Activated T-cell treated with anti-CD3 and anti-CD28 coated beads, Interleukin-2, amount 50 U/mL, for 72 hours (primary cell): ENCODE measurements at places on chromosomes 7 and 10. TPM values are rescaled to one million over a fixed set of nuclear protein-coding genes. Genes with fewer than 3 reads are reported as not detected.

GRCh38 chr10:87093632-87094372 is 841 bp downstream of the GLUD1 start:
- H3K4me3 ChIP-seq, result peak overlapping the region; percentile 95
- peak; percentile 85 for DNase-seq
- no peaks in the 10 kb centered on the region for H3K27me3 ChIP-seq
- H3K36me3 ChIP-seq, result peaks cover 14% of the 10 kb centered on the region
- H3K27ac ChIP-seq, result peak overlapping the region; percentile 98

DNA sequence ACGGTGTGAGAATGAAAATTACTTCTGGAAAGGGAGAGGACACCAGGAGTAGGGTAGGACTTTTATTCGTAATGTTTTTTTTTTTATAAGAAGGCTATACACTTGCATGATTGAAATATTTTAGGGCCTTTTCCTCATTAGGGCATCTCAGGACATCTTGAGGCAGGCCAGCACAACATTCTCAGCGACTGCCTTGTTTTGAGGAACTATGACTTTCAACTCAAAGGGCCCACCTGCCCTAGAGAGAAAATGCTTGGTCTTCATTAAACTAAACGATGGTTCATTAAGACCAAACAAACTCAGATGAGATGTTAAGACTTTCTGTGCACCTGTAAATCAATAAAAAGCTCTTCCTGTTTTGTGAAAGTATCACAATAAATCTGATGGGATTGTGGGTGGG is 11.3 kb downstream of the NOD1 start:
- no peak overlapping the region for H3K4me3 ChIP-seq
- no peak for DNase-seq
- H3K4me1 ChIP-seq, result peaks cover 65% of the 10 kb centered on the region
- H3K27ac ChIP-seq, result no peak overlapping the region
- H3K27me3 ChIP-seq, result no peaks in the 10 kb centered on the region

DNA sequence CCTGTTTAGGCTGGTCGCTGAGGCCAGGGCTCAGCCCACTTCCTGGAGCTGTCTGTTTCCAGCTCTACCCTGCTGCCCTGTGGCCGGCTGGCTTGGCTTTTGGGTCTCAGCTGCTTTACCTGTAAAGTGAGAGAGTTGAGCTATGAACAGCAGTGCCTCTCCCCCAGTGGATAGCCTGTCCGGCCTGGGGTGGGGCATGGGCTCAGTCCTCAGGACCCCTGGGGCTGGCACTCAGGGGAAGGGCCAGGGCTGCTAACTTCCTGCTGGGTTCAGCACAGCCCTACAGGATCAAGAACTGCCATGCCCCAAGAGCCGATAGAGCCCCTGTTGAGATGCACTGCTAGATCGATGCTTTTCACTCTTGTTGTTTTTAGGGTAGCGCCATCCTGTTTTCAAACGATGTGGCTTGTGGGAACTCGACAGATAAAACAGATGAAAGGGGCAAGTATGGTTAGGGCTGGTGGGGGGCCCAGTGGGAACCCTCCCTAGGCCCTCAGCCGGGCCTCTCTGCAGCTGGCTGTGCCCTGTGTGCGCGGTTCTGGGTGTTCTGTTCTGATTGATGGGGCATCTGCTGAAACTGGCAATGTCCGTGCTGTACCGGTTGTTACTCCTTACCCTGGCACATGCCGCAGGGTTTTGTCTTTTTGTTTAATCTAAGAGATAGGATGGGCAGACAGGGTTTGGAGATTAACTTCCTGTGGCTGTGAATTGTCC is 10.0 kb upstream of the SFRP5 start:
- peak; percentile 13 for DNase-seq
- H3K4me3 ChIP-seq, result peak overlapping the region; percentile 38
- peaks cover 28% of the 10 kb centered on the region for H3K4me1 ChIP-seq
- H3K36me3 ChIP-seq, result no peaks in the 10 kb centered on the region
- peak overlapping the region; percentile 81 for H3K27ac ChIP-seq

DNA sequence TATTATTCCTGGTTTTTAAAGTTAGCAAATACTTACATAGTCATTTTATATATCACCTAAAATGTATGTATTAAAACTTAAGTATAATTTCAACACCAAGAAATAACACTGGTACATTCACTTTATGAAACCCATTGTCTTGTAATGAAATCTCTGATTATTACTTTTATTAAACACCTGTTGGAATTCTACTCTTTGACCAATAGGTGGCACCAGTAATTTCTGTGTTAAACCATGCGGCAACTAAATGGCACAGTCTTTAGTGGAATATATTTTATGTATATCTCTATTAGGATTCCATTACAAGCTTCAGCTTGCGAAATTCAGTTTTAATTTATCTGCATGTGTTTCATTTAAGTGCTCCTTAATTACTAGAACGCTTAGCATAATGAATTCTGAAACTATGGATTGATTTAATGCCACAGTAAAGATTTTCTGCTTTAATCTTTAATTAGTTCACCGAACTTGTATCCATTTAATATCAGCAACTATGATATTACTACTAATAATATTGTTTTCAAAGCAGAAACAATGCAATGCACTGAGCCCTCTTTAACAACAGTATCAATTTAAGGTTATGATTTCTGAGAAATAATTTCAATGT is 181.3 kb downstream of the MAGI2 start:
- no peak overlapping the region for H3K4me3 ChIP-seq
- H3K36me3 ChIP-seq, result no peaks in the 10 kb centered on the region
- no peaks in the 10 kb centered on the region for H3K27me3 ChIP-seq
- H3K4me1 ChIP-seq, result no peaks in the 10 kb centered on the region
- no peak for DNase-seq

- H3K4me1 ChIP-seq, result no peaks in the 10 kb centered on the region
- H3K4me3 ChIP-seq, result no peak overlapping the region
- no peak overlapping the region for H3K27ac ChIP-seq
These were observed 88.3 kb upstream of the ZNF32 start for GRCh38 chr10:43737003-43737402.

MCM10 gene
- total RNA-seq, result 30.6 TPM

HYCC1 gene
- total RNA-seq, result 26.0 TPM

DNA sequence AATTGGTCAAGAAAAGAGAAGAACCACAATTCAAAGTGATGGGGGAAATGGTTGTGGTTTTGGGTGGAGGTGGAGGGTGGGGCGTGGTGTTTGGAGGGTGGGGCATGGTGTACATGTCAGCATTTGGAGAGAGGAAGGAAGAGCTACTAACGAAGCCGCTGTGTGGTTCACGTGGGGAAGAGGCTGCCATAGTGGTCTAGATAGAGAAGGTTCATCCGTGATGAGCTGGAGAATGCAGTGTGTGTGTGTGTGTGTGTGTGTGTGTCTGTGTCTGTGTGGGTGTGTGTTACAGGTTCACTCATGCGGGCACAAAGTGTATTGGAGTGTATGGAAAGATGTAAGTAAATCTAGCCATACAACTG is 6.1 kb upstream of the VCL start:
- H3K27ac ChIP-seq, result peak overlapping the region; percentile 0
- peak; percentile 75 for DNase-seq
- H3K36me3 ChIP-seq, result peaks cover 2% of the 10 kb centered on the region
- H3K4me1 ChIP-seq, result peaks cover 26% of the 10 kb centered on the region
- H3K27me3 ChIP-seq, result no peaks in the 10 kb centered on the region

ABCB1 gene
- total RNA-seq, result 20.1 TPM

GNAI1 gene
- total RNA-seq, result 4.4 TPM
